Activated CD4-positive, alpha-beta T cell treated with anti-CD3 and anti-CD28 coated beads, Interleukin-2, amount 50 U/mL, for 24 hours (primary cell): ENCODE measurements at places on chromosomes 4 and X.

GRCh38 chrX:110118530-110118929, 115.6 kb downstream of the TMEM164 start:
- no peak for DNase-seq

GRCh38 chrX:138853936-138854335, 142.4 kb upstream of the FGF13 start:
- DNase-seq = no peak

- DNase-seq = no peak
Measured at GRCh38 chr4:40887764-40888131, 138.0 kb downstream of the NSUN7 start.

DNA sequence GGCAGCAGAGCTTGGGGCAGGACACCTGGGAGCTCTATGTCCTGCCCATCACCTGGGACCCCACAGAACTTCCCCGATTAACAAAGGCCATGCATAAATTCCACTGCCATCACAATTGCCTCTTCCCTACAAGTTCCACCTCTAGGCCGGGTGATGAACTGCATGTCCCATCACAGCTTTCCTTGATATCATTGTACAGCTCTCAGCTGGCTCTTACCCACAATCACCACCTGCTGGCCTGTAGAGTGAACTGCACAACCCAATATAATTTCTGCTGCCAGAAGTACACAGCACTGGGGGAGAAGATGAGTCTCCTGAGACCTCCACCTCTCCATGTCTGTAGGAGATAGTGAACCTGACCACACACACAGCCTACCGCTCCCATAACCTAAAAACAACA, 285.0 kb upstream of the AADAT start:
- DNase-seq = no peak

DNA sequence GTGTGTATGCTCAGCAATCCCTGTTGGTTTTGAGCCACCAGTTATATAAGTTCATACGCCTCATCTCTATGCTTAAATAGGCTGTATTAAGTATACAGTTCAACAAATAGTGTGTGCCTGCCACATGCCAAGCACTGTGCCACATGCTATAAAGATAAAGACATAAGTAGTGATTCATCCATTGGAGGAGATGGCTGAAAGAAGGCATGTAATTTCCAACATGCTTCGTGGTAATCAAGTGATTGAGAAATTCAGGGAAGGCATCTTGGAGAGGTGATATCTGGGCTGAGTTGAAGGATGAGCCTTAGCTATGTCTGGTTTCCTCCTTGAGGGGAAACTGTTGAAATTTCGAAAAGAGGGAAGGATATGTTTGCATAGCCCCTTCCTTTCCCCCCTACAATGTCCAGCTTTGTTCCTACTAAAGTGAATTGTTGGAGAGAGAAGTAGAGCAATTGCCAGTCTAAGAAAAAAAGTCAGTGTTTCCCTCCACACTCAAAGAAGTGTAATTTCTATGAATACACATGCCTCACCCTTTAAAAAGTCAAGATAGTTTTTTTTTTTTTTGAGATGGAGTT, 96.5 kb downstream of the ARHGAP10 start:
- DNase-seq = no peak

DNA sequence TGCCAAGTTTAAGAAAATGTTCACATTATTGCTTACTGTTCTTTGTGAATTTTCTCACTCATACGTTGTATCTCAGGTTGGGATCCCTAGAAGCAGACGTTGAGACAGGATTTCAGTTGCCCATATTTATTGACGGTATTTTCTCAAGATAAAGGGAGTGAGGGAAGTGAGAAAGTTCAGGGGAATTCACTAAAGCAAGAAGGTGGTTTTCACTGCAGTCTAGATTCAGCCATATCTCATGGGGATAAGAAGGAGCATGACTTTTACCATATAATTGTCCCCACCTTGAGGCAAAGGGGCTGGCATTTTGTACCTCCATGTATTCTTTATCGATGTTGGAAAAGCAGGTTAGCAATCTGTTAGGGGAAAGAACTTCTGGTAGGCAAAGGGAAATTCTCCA, 543.0 kb downstream of the CCSER1 start:
- no peak for DNase-seq

- DNase-seq = no peak
Measured at GRCh38 chrX:96756491-96756890, 71.8 kb downstream of the DIAPH2 start.

DNA sequence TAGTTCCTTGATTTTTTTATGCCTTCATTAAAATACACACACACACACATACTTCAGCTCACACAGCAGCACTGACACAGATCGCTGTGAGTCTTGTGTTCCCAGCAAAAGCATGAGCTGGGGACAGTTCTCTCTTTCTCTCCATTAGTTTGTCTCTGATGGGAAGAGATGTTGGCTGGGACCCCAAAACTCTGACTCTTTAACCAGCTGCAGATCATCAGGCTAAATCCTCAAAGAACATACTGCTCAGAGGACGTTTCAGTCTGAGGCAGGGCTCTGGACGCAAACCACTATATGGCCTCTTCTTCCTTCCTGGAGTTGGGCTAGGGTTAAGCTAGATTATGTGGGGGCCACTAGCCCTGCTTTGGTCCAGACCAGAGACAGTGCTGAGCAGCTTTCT, 109.6 kb downstream of the NHSL2 start:
- DNase-seq = no peak
